Esophagus squamous epithelium (tissue), 5 donors: ENCODE measurements at places on chromosomes 1 and 21. TPM values are rescaled to one million over a fixed set of nuclear protein-coding genes. Genes with fewer than 3 reads are reported as not detected.

GRCh38 chr1:160879056-160879455 lies 5.9 kb downstream of the ITLN1 start:
- no peaks in the 10 kb centered on the region for H3K36me3 ChIP-seq
- no peaks in the 10 kb centered on the region for H3K4me1 ChIP-seq
- no peak overlapping the region for H3K27ac ChIP-seq
- no peak overlapping the region for H3K4me3 ChIP-seq
- no peak for DNase-seq

- H3K4me3 ChIP-seq, result no peak overlapping the region
- H3K36me3 ChIP-seq, result no peaks in the 10 kb centered on the region
- H3K27me3 ChIP-seq, result no peaks in the 10 kb centered on the region
- DNase-seq, result no peak
Observed at GRCh38 chr1:193799948-193800690, 613.7 kb upstream of the B3GALT2 start.

DNA sequence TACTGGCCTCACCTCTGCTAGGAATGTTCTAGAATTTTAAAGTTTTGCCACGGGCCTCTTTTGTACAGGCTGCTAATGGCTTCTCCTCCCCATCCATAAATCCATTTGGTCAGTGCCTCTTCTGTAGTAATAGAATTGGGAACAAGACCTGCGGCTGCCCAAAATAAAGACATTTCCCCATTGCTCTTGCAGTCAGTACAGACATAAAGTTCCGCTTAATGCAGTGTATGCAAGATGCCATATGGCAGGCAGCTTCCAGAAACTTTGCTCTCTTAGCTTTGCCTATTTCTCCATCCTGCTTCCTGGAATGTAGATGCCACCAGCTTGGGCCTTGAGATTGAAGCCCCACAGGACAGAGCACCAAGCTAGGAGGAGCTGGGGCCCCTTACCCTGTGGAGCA lies 3.7 kb upstream of the SLC2A5 start:
- no peaks in the 10 kb centered on the region for H3K27me3 ChIP-seq
- H3K27ac ChIP-seq, result no peak overlapping the region
- no peak overlapping the region for H3K4me3 ChIP-seq
- H3K36me3 ChIP-seq, result no peaks in the 10 kb centered on the region
- DNase-seq, result no peak
- H3K4me1 ChIP-seq, result peaks cover 95% of the 10 kb centered on the region

DNA sequence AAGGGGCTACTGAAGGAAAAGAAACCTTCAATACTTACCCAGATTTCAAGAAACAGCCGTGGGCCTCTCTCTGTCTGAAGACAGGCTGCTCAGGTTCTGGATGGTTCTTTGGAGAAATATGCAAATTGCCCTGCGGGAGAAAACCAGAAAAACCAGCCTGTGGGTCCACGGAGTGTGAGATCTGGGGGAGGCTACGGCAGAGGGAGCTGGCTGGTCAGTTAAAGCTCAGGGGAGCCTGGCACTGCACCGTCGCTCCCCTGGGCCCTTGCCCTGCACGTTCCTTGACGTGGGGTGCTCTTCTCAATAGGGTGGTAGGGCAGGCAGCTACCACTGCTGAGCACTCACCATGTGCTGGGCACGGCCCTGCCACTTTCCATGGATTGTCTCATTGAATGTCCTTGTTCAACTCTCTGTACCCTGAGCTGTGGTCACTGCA lies 12.7 kb downstream of the TMCO4 start:
- H3K4me1 ChIP-seq, result peaks cover 10% of the 10 kb centered on the region
- H3K36me3 ChIP-seq, result peaks cover 78% of the 10 kb centered on the region
- no peak overlapping the region for H3K27ac ChIP-seq
- DNase-seq, result no peak
- H3K4me3 ChIP-seq, result no peak overlapping the region

DNA sequence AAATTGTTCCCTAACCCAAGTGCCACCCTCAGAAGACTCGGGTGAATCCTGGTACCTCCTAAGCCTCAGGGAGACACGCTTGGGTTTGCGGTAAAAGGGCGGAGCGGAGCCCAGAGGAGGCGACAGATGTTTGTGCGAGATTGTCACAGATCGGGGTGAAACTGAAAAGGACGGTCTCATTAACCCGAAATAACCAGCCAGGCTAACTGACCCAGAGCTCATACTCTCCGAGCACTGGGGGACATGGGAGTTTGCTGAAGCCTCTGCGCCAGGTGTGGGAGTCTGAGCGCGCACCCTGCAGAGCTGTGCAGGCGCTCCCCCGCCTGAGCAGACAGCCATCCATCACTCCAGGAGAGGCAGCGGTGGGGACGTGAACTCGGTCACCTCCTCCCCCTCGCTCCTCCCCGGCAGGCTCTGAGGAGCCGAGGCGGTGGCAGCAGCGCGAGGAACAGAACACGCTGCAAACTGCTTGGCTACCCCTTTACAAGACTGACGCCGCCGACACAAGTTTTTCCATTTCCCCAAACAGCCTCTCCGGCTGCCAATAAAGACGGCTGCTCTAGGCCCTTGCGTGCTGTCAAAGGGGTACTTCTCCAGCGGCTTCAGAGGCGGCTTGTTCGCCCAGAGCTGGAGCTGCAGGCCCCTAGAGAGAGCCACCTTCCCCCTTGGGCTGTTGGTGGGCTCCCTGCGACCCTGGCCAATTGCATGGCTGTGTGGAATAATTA lies 43.5 kb downstream of the RRAGC start:
- DNase-seq, result no peak
- no peak overlapping the region for H3K4me3 ChIP-seq
- H3K36me3 ChIP-seq, result no peaks in the 10 kb centered on the region
- peaks cover 14% of the 10 kb centered on the region for H3K27me3 ChIP-seq

DNA sequence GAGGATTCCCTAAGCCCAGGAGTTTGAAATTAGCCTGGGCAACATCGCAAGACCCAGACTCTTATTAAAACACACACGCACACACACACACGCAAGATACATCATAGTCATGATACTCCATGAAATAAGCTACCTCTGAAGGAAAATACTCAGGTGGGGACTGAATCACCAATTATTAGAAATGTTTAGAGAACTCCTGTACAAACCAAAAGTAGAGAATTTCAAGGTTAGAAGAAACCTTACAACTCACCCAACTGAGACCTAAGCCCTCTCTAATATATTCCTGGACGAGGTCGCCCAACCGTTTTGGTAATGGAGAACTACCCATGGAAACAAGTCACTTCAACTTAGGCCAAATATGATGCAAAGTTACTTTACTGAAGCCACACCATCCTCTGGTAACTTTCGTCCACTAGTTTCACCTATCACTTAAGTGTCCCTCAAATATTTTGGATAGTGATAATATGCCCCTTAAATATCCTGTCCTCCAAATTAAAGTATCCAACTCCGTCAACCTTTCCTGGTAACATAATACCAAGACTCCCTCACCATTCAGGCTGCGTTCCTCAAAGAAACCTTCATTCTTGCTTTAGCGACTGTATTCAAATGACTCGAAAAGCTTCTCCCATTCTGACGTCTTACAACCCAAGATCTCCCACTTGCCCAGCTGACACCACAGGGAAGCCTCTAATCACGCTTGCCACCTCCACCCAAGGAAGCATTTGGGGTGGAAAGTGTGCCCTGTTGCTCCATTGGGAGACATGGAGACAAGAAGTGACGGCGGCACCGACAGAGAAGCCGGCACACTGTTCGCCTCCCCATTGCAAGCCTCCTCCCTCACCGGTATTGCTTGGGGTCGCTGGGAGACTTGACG lies 856 bp downstream of the NRDC start:
- H3K27me3 ChIP-seq, result no peaks in the 10 kb centered on the region
- H3K4me1 ChIP-seq, result peaks cover 59% of the 10 kb centered on the region
- H3K4me3 ChIP-seq, result peak overlapping the region; percentile 90

The CPTP gene
- total RNA-seq, result 31.5 TPM

The HMGB4 gene
- total RNA-seq, result not detected

The AADACL4 gene
- not detected for total RNA-seq

The CELA3A gene
- total RNA-seq, result not detected

The OR2L5 gene
- total RNA-seq, result not detected

The EPS8L3 gene
- not detected for total RNA-seq

The SMIM1 gene
- 5.3 TPM for total RNA-seq
